ENCODE measurements at places on chromosomes 1 and 21. TPM values are rescaled to one million over a fixed set of nuclear protein-coding genes. Genes with fewer than 3 reads are reported as not detected.

Gene COL24A1
- total RNA-seq, result not detected

Gene ARHGAP29
- 19.7 TPM for total RNA-seq

Gene PTCH2
- total RNA-seq, result 0.53 TPM

Gene LCE2A
- not detected for total RNA-seq

Gene OR2T10
- not detected for total RNA-seq

Gene S100A16
- total RNA-seq, result 138 TPM

DNA sequence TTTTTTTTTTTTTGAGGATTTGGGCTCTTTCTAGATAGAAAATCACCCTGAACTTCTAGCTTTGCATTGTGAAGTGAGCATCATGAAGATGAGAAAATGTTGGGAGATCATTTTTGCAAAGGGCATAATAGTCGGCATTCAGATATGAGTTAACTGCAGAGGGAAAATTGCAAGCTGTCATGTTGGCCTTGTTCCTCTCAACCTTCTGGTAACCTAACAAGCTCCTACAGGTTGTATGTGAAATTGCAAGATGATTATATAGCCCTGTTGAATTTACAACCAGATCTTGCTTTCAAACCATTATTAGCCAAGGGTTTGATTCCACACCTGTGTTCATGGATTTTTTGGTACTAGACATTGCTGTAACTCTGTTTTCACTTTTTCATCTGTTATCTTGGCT, 2.2 kb downstream of the ELOA start:
- no peak for DNase-seq

Gene HSPB7
- total RNA-seq, result 0.54 TPM

Gene LEFTY1
- not detected for total RNA-seq

Gene OR2L13
- not detected for total RNA-seq

DNA sequence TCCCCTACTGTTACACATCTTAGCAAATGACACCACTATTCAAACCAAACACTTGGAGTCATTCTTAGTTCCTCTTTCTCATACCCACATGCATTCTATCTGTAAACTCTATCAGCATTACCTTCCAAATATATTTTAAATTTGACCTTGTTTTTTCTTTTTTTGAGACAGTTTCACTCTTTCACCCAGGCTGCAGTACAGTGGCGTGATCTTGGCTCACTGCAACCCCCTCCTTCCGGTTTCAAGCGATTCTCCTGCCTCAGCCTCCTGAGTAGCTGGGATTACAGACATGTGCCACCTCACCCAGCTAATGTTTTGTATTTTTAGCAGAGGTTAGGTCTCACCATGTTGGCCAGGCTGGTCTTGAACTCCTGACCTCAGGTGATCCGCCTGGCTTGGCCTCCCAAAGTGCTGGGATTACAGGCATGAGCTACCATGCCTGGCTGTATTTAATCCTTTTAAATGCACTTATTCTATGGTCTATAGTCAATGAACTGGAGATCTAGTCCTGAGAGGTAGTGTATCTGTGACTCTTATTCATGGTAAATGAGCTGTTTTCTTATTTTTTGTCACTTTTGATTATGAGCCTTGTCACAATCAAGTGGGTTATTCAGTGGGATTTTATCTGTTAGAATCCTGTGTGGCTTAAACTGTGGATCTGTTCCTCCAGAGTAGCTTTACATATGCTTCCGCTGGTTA, 73.1 kb downstream of the GATAD2B start:
- no peak for DNase-seq

Gene FHAD1
- total RNA-seq, result not detected

Gene CD1E
- total RNA-seq, result not detected

DNA sequence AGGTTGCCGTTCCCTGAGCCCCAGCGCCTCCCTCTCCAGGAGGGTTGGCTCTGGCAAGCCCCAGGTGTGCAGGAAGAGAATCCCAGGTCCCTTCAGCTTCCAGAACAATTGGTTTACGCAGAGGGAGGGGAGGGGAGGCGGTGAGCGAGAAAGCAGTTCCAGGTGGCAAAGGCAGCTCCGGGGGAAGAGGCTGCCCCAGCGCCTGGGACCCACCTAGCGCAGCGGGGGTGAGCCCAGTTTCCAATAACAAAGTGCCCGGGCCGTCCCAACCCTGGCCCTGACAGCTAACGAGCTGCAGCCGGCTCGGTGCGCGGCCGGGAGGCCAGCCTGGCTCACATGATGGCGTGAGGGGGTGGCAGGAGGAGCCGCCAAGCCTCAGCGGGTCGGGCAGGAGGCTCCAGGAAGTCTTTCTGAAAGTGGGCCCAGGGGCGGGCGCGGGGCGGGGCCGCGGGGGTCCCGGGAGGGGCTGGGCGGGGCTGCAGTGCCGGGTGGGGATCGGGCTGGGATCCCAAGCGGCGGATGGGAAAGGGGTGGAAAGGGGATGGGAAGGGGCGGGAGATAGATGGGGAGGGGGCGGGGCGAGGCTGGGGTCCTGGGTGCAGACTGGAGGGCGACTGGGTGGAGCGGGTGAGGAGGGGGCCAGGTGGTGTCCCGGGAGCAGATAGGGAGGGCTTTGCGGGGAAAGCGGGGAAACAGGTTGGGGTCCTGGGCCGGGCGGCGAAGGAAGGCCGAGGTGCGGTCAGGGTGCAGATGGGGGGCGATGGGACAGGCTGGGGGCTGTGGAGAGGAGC, 22.8 kb downstream of the DHRS3 start:
- DNase-seq, result peak; percentile 70

Gene C1QB
- 156 TPM for total RNA-seq

DNA sequence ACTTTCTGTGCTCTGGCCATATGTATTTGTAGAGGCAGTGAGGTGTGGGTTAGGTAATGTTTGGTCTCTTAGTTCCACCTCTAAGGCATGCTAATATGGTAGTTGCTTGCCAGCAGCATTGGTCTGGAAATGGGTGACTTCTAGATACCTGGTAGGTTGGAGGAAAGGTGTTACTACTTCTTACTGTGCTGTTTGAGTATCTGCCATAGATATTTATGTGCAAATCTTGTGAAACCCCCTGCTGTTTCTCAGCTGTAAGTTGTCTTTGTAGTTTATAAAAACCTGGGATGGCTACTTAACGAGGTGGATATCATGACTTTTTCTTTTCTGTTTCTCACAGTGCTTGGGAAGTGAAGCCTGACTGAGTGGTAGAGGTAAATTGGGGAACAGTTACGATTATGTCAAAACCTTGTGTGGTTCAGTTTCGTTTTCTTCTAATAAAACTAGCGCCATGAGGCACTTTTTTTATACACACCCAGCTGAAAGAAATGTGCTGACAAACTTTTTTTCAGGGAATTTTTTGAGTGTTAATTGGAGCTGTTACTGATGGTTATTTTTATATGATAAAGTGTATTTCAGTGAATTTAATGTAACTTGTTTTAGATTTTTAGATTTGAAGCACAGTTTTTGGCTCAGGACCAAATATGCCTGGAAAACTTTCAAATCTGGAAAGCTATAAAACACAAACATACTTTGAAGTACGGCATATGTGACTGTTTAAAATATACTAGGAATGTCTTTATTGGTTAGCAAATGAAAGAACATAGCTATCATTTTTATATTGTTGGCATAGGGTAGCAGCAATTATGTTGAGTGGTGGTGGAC, 42.1 kb downstream of the CAMSAP2 start:
- DNase-seq, result no peak

DNA sequence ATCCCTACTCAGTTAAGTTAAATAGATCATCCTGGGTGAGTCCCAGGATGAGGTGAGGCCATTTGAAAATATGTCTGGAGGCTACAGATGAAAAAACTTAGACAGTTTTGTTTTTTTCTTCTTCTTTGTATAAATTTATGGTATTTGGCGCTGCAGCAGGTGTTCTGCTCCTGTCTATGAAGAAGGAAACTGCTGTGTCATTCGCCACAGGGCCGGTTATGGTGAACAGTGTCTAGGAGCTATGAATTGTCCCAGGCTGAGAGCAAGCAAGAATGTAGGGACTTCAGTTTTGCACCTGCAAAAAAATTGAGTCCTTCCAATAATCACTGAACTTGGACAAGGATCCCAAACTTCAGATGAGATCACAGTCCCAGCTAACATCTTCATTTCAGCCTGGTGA, 674.3 kb upstream of the RGS18 start:
- DNase-seq, result no peak

DNA sequence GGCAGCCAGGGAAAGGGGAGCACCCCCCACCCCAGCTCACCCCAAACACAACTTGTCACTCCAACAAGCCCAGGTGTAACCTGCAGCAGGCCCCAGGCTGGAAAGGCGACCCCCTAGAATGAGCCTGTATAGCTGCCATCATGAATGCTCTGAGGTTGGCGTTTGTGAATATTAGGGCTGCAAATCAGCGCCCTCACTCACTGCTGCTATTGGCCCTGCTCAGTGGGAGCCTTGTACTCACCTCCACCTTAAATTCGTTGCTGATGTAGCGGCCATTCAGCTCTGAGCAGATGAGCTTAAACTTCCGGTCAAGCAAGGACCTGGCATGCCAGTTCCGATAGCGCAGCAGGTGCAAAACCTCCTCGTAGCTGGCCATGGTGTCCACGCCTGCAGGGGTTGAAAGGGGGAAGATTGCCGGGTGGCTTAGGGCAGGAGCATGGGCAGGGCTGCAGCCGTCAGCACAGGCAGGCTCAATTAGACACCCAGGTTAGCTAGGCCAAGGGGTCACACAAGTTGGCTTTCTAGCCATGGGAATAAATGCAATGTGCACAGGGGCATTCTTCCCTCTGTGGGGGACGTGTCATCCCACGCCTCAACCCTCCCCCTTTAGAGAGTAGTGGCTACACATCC, 81.7 kb downstream of the PIK3CD start:
- no peak for DNase-seq

- DNase-seq, result no peak
Observed at GRCh38 chr1:92883297-92883696, 51.5 kb downstream of the RPL5 start.

DNA sequence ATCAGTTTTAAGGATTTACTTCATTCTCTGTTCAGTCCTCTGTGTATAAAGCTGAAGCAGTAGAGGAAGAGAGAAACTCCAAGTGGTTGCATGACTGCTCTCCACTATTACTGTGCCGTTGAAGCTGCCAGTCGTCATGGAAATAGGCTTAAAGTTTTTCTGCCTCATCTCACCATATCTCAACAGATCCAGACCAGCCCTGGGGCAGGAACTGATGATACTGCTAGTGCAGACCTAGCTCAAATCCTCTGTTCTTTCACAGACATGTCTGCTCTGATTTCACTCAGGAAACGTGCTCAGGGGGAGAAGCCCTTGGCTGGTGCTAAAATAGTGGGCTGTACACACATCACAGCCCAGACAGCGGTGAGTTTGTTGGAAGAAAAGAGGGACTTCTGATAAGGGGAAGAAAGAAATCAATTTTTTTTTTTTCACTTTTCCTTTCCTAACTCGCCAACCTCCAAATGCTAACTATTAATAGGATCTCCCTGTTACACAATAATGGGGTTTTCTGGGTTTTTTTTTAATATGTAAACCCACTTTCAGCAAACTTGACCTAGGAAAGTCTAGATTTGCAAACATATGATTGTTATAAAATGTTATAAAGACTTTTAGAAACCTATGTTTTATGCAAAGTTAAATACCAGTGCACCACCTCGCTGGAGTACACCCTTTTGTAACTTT, 22.2 kb upstream of the STRIP1 start:
- no peak for DNase-seq

DNA sequence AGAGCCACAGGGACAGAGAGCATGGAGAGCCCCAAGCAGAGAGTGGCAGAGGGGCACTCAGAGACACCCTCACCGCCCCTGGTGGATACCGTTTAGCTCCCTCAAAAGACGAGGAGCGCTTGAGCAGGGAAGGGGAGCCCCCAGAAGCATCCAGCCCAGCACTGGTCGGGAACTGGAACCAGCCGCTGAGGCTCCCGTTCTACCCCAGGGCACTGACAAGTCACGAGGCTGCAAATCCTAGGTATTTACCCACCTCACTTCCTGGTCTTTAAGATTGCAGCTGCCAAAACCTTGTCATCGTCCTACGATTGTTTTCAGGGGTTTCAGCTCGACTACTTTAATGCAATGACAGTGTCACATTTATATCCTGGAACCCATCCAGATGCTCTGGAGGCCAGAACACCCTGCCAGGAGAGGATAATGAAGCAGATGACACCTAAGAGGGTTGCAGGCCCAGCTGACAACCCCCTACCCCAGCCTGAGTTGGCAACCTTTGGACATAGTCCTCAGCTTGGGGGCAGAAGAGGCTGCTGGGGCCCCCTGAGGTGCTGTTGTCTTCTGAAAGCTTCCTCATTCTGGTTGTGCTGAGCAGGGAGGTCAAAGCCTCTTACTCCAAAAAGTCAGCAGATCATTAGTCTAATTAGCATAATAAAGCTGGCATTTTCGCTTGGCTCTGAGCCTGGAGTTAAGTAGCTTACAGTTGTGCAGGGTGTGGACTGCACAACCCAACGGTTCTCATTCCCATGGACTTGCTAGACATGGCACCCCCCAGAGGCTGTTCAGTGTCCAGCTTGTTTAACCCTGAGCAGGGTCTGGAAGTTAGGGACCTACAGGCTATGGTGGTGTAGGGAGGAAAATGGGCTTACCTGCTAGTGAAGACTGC, 20.6 kb upstream of the BACE2 start:
- no peak for DNase-seq

DNA sequence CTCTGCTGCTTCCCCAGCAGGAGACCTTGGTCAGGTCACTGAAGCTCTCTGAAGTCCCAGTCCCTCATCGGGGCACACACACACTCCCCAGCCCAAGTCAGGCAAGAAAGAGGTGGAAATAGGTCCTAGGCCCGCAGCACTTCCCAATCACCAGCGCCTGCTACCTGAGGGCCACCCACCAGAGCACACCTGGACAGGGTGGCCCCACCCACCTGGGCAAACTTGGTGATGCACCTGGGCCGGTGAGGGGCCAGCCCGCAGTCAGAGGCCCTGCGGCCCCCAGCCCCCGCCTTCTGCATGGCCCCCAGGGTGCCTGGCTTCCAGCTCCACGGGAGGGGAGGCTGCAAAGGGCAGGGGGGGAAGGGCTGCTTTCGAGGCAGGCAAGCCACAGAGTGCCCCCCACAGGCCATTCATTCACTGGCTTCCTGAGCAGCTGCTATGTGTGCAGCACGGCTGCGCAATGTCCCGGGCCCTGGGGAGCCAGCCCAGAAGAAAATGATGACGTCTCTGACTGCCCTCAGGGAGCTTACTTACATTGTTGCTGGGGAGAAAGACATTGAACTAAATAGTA, 4.7 kb downstream of the SH2D5 start:
- DNase-seq, result peak; percentile 38

Gene NBPF26
- total RNA-seq, result 12.3 TPM

DNA sequence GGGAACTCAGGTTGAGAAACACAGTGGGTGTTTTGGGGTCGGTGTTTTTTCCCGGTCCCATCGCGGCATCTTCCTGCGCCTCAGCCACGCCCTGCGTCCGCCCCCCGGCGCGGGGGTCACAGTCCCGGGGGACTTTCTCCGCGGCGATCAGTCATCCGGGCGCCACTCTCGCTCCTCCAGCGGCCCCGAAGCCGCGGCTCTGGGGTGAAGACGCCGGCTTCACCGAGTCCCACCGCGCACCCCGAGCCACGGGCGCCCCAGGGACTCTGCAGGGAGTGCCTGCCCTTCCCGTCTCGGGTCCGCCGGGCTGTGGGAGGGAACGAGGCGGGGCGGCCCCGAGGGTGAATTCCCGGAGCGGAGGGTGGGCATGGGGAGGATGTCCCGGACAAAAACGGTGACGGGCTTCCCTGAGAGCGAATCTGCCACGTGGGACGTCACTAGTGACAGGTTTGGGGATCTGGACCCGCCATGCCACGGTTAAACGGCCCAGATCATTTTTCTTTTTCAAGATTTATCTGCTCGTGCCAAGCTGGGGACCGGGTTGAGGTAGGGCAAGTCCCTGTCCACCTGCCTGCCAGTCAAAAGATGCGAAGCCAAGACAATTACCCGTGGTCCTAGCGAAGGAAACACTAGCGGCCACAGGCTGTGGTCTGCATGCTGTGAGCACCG, 717 bp upstream of the BATF3 start:
- no peak for DNase-seq
